ENCODE measurements at places on chromosomes 16 and 17. TPM values are rescaled to one million over a fixed set of nuclear protein-coding genes. Genes with fewer than 3 reads are reported as not detected.

DNA sequence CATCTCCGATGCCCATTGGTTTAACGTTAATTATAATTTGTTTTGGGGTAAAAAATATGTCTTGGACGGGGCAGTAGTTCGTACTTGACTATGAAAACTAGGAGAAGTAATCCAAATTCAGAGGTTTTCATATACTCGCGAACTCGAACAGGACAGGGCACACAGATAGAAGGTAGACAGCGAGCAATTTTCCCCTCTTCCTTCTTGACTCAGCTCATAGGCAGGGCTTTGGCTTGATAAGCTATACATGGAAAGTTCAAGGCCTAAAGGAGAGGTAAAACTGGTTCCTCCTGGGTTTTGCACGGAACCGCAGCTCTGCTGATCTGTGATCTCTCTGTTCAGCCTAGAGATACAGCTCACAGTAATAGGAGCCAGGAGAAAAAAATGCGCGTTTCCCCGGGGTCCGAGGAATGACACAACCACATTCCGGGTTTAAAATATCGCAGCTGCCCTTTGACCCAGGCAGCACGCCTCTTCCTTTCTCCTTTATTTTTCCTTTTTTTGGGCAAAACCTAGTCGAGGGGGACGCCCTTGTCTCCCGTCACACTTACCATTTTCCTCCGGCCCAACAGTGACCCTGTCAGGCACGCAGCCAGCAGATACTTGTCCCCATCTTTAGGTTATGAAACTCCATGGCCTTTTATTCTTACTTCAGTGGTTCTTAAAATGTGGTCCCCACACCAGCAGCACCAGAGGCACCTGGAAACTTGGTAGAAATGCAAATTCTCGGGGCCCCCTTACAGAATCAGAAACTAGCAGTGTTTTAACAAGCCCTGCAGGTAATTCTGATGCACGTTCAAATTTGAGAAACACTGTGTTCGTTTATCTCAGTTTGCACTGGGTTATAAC is 1.7 kb upstream of the LASP1 start:
- DNase-seq = peak; percentile 29

G6PC1 gene
- total RNA-seq = not detected

DNA sequence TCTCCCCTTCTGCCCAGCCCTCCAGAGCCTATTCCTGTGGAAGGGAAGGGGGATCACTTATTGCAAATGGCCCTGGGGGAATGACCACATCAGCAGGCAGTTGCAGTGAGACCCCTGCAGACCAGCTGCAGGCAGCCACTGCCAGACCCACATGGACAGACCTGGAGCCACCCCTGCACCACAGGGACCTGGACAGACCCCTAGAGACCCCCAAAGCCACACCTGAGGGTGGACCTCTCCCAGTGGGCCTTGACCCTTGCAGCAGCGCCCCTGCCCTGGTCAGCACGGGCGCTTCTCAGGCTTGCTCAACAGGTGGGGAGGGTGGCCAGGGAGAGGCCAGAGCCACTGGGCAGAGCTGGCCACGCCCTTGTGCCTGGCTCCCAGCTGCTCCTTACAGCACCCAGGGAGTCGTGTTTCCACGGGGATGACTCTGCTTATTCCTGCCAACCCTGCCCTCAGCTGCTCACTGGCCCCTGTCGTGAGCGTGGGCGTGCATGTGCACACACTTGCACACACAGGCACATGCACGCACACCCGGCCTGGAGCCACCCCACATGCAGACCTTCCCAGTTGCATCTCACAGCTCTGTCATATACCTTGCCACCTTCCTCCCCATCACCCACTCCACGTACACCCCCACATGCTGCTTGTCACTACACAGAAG is 1.3 kb upstream of the SCN4A start:
- DNase-seq = no peak

AURKB gene
- total RNA-seq = 224 TPM

GAST gene
- not detected for total RNA-seq

- DNase-seq = no peak
Observed at GRCh38 chr16:2663553-2664546, 18.5 kb upstream of the KCTD5 start.

- no peak for DNase-seq
Observed at GRCh38 chr16:18792836-18793433, 2.8 kb upstream of the RPS15A start.

GRCh38 chr17:76404976-76405563 is 20.7 kb downstream of the SPHK1 start:
- DNase-seq = no peak

KRT15 gene
- total RNA-seq = not detected

DNA sequence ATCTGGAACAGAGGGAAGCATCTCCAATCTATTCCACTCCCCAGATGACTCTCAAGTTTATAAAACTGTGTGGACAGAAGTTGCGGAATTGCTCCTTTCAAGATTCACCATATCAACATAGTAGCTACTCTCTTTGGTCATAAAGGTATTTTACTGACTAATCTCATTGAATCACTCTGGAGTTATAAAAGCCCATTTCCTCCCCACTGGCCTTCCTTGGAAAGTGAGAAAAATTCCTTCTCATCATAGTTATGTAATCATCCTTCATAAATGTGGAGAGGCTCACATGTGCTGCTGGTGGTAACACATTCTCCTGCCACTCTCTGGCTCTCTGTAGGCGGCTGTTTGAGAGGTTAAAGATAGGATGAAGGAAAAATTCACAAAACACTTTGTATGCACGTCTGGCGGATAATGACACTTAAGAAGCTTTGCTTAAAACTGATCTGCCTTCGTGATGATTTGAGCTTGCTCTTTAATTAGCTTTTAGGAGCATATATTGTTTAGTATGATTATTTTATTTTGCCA is 1034.0 kb upstream of the EEF2KMT start:
- no peak for DNase-seq

GRCh38 chr16:14501331-14502255 is 128.5 kb downstream of the PARN start:
- DNase-seq = no peak

All from activated CD4-positive, alpha-beta T cell treated with anti-CD3 and anti-CD28 coated beads, Interleukin-2, amount 10 ng/mL, durations not matched to agents 7 days and 5 days (primary cell).